ENCODE measurements at places on chromosomes 13 and 19.
A peak's percentile ranks its signal among the peaks of the same experiment; 100 is the strongest.

- DNase-seq, result peak; percentile 67
These were observed 28.9 kb downstream of the TDRD12 start for GRCh38 chr19:32748497-32748896.

DNA sequence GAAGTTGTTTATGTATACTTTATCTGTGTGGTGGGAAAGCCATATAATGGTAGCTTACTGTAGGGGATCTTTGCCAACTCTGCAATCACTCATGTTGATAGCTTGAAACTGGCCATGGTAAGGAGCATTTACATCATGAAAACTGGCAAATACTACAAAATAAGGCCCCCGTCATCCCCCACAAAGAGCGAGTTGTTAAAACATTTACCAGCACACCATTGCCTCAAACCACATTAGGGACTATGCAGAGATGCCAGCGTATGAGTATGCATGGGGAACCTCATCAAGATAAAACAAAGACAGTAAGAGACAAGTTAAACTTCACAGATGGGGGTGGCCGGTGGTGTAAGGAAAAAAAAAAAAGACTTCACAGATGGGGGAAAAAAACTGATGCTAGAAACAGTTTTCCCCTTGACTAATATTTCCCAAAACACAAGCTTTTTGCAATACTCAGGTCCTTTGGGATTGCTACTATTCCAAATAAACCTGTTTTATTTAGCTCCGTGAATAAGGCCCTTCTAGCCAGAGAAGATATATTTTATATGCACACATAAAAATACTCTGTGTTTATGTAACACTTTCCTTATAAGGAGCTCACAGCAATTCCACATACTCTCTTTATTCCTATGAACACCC lies 70.6 kb upstream of the SERP2 start:
- DNase-seq, result no peak

- DNase-seq, result no peak
These were observed 108.6 kb downstream of the TNFRSF19 start for GRCh38 chr13:23678795-23679194.

- peak; percentile 92 for DNase-seq
These were observed 3.7 kb downstream of the KCNC3 start for GRCh38 chr19:50325310-50326100.

GRCh38 chr13:105597573-105597972 lies 937.9 kb downstream of the EFNB2 start:
- no peak for DNase-seq

DNA sequence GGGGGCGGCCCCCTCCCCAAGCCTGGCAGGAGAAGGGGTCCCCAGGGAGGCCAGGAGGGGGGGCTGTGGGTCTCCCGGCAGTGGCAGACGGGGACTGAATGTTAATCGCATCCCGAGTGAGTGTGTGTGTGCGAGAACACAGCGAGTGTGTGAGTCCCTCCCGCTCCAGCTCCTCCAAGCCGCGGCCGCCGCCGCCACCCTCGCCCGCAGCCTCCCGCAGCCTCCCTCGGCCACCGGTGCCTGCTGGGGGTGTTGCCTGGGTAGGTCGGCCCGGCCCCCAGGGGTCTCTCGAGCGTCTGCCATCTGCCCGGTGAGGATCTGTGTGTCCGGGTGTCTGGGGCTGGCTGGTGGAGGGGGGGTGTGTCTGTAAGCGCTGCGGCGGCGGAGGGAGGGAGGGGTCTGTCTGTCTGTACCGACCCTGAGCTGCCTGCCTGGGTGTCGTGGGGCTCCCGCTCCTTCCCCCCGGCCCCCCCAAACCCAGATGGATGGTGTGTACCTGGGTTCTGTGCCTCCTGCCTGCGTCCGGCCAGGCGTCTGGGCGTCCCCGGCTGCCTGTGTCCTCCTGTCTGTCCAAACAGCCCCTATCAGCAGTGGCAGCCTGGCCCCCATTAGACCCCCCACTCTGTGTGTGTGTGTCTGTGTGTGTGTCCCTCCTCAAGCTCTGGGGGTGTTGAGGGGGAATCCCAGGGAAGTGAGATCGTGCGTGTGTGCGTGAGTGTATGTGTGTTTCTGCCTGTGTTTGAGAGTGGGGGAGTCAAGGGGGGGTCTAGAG lies at the start of gene GRIN2D:
GRIN2D (plus strand) TSS at position 110 of the 772 bp plus-strand sequence. CDS start 4,725 bp downstream, outside the sequence.
- DNase-seq, result peak; percentile 54

DNA sequence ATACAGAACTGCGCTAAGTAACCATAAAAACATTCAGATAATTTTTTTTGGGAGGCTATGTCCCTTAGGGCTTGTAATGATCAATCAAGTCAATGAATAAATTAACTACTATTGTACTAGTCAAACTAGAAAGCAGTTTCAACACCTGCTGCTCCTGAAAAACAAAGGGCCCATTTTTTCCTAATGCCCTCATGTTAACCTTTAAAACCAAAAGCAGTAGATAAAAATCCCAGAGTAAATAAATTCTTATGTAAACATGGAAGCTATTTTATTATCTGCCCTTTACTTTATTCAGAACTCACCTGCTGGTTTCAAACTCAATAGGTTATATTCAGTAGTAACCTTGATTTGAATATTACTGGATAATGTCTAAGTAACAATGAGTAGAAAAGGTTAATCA lies 159.5 kb upstream of the STARD13 start:
- no peak for DNase-seq

GRCh38 chr13:109744512-109745051 lies 41.8 kb downstream of the IRS2 start:
- DNase-seq, result peak; percentile 20

DNA sequence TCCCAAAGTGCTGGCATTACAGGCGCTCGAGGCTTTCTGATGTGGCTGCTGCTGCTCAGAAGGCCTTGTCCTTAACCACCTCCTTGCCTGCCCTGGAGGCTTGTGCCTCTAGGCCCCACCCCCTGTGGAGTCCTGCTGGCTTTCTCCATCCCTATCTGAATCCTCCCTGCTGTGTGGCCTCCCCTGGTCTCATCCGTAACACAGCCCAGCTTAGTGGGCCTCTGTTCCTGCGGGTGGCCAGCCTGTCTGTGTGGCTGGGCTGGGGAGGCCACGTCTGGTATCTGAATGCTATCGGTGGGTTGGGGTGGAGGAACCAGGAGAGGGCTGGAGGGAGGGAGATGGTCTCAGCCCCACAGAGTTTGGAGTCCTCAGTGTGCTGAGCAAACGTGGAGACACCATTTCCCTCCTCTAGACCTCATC lies 4.7 kb downstream of the RPL28 start:
- DNase-seq, result no peak

GRCh38 chr19:41000310-41000737 lies 9.2 kb downstream of the CYP2B6 start:
- DNase-seq, result no peak

- no peak for DNase-seq
These were observed 5.5 kb downstream of the MAG start for GRCh38 chr19:35297515-35297848.

- no peak for DNase-seq
These were observed 1002.1 kb downstream of the UQCRFS1 start for GRCh38 chr19:28210886-28211285.

GRCh38 chr19:40365613-40366401 lies 17.3 kb downstream of the PLD3 start:
- peak; percentile 68 for DNase-seq

DNA sequence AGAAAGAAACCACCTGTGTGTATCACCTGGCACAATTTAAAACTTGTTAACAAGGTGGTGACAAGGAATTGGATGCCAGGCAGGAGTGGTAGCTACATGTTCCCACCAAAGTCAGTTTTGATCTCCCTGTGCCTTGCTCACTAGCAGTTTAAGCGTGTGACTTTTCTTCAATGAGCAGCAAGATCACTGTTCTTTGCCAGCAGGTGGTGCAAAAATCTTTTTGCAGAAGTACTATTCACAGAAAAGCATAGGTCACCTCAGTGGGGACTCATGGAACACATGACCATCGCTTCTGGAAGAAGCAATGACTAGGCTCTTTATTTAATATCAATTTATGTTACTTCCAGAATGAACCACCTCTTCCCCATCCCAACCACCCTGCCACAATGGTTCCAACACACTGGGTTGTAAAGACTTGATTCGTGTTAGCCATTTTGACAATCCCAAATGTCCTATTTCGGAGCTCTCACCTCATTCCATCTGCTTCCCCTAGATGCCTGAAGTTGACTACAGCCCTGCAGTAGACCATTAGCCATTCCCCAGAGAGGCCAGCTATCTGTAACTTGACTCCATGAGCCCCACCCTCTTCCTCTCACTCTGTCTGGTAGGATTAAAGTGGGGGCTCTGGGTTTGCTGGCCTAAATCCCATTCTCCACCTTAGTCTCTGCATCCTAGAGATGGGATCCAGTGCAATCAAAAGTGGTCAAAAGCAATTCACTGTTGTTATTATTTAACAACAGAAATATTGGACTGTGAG lies 59.1 kb upstream of the TNFRSF19 start:
- peak; percentile 11 for DNase-seq

- DNase-seq, result no peak
These were observed 537.6 kb downstream of the KLF5 start for GRCh38 chr13:73596382-73596781.

GRCh38 chr13:110269509-110270185 lies 37.3 kb downstream of the COL4A1 start:
- DNase-seq, result no peak

GRCh38 chr13:109401891-109402290 lies 384.5 kb downstream of the IRS2 start:
- DNase-seq, result no peak

DNA sequence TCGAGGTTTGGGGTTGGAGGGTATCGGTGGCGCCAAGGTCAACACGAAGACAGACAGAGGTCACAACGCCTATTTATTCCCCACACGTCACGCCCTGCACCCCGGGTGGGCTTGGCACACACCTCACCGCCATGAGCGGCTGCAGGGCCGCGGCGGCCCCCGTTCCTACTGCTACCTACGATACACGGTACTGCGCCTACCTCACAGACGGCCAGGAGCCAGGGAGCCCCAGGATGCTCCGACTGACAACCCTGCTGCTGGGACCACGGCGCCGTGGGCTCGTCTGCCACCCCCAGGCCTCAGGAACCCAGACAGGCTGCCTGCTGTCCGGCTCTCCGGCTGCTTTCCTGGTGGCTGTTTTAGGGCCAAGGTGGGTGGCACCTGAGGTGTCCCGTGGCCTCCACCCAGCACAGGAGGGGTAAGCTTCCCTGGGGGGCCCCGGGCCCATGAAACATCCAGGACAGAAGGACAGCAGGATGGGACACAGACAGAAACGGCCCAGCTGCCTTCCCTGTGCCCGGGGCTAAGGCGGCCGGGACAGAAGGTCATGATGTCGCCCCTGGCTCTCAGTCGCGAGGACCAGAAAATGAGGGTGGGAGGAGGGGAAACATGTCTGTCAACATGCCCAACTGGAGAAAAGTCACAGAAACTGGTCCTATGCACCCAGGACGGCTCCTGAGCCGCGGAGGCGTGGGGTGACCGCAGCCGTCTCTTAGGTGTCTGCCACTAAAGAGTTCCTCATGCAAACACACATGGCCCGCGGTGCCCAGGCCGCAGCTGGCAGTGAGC lies 15.0 kb upstream of the SLC39A3 start:
- DNase-seq, result no peak

GRCh38 chr19:7844951-7845350 lies 14.9 kb downstream of the EVI5L start:
- DNase-seq, result no peak

GRCh38 chr19:39247701-39248664 lies 673 bp downstream of the IFNL4 start:
- no peak for DNase-seq

DNA sequence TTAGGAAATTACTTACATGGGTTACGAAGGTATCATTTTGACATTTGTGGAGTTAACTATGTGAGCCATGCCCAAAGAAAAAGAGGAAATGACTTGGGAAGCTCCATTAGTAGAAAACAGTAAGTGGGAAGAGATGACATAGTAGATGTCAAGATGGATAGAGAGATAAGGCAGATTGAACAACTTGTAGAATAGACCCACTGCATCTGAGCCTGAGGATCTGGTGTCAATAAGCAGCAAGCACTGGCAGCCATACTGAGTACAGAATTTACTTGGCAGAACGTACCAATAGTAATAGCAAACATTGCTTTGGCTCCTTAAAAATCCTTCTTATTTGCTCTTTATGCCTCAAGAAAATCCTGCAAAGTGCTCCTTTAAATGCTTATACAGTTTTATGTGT lies 203.8 kb downstream of the GPC6 start:
- DNase-seq, result no peak
